IMR-90 (cell line): ENCODE measurements at places on chromosomes 7 and 10. TPM values are rescaled to one million over a fixed set of nuclear protein-coding genes. Genes with fewer than 3 reads are reported as not detected.

The BLNK gene
- total RNA-seq: not detected in 2 replicates

The RP9 gene
- total RNA-seq: 9.5 and 14.7 TPM in 2 replicates

The CH25H gene
- 0.18 TPM in 1 of 2 replicates, not detected in the other for total RNA-seq

The FKBP9 gene
- total RNA-seq: 146 and 191 TPM in 2 replicates

The RARRES2 gene
- not detected in 2 replicates for total RNA-seq

The FAM131B gene
- 2.5 and 3.4 TPM in 2 replicates for total RNA-seq

The PPP1R9A gene
- total RNA-seq: not detected in 2 replicates

The C10orf67 gene
- 0.18 and 0.28 TPM in 2 replicates for total RNA-seq

The CFAP69 gene
- total RNA-seq: 0.72 and 1.7 TPM in 2 replicates

The ELN gene
- total RNA-seq: 1.9 and 2.2 TPM in 2 replicates
